Osteoblast (primary cell): ENCODE measurements at places on chromosomes 1 and 21. TPM values are rescaled to one million over a fixed set of nuclear protein-coding genes. Genes with fewer than 3 reads are reported as not detected.

The LMX1A gene
- total RNA-seq, result not detected in 2 replicates

- no peaks in the 10 kb centered on the region for H3K36me3 ChIP-seq
- H3K4me1 ChIP-seq, result peaks cover 27% of the 10 kb centered on the region
- peak; percentile 89 for DNase-seq
Measured at GRCh38 chr1:205598841-205599668, 32.8 kb downstream of the ELK4 start.

DNA sequence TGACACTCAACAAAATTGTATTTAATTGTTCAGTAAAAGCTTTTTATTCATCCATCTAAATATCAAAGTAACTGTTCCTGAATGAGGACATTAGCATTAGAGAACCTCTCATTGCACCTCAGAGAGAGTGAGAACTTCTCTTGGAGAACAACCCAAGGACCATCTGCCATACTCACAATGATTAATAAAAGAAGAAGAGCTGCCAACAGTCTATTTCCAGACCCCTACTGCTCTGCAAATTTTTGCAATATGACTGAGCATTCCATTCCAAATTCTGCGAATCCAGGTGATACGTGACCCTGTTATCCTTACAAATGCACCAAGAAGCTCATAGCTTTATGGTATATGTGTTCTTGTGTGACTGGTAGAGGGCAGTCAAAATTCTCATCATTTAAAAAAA lies 422.5 kb downstream of the NEGR1 start:
- peaks cover 9% of the 10 kb centered on the region for H3K4me1 ChIP-seq
- no peak overlapping the region for H3K27ac ChIP-seq
- DNase-seq, result no peak
- no peaks in the 10 kb centered on the region for H3K27me3 ChIP-seq
- H3K36me3 ChIP-seq, result no peaks in the 10 kb centered on the region
- H3K4me3 ChIP-seq, result no peak overlapping the region

The FAM3B gene
- not detected in 2 replicates for total RNA-seq

The CD48 gene
- total RNA-seq, result under 0.01 TPM in 1 of 2 replicates, not detected in the other

- H3K27ac ChIP-seq, result peak overlapping the region; percentile 75
- peaks cover 12% of the 10 kb centered on the region for H3K4me1 ChIP-seq
- no peaks in the 10 kb centered on the region for H3K36me3 ChIP-seq
- H3K27me3 ChIP-seq, result no peaks in the 10 kb centered on the region
Measured at GRCh38 chr1:58432851-58433668, 113.5 kb downstream of the OMA1 start.

DNA sequence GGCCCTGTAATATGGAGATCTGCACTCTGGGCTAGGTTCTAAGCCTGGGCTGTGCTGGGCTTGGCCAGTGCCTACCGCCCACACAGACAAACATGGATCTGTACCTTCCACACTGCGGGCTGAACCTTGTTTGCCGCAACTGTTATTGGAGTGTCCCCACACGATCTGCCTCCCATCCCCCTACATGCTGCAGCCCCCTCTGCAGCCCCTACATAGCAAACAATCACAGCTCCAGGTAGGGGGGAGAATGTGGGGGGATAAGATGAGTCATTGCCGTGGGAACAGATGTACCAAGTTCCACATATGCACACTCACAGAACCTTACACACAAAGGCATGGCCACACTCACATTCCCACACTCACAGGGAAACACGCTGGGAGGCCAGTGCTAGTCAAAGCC lies 2.1 kb upstream of the HCRTR1 start:
- no peaks in the 10 kb centered on the region for H3K27me3 ChIP-seq
- no peak for DNase-seq
- no peak overlapping the region for H3K4me3 ChIP-seq
- H3K4me1 ChIP-seq, result no peaks in the 10 kb centered on the region

DNA sequence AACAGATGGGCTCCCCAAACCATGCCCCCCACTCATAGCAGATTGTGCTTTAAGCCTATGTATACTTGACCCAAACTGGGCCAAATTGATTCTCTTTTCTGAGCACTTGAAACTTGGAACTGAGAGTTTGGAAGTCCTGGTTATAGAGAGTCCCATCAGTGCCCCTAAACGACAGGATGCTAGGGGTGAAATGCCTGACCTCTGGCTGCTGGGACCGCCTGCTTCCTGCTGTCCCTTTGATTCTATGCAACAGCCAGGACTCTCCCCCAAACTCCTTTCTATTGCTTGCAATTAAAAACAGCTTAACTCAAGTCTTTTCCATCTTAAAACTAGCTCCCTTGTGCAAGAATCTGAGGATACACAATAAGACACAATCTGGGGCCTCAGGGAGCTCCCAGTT lies 4.7 kb downstream of the C1orf210 start:
- H3K27me3 ChIP-seq, result peaks cover 2% of the 10 kb centered on the region
- H3K4me3 ChIP-seq, result no peak overlapping the region
- no peaks in the 10 kb centered on the region for H3K36me3 ChIP-seq
- no peak for DNase-seq

The RGS1 gene
- total RNA-seq, result not detected in 2 replicates

DNA sequence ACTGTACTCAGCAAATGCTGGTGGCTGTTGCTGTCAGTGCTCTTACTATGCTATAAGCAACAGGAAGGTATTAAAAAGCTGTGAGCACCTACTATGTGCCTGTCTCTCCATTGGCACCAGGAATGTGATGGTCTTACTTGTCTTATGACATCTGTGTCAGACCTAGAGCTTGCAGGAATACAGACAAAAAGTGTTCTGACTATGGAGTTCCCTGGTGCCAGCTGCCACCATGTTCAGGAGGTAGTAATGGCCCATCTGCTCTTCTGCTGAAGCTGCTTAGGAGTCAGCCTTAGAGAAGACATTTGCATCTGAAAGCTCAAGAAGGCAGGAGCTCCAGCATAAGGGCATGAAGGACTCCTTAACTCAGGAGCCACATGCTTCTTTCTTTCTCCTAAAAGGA lies 52.3 kb downstream of the MAB21L3 start:
- H3K27ac ChIP-seq, result no peak overlapping the region
- H3K36me3 ChIP-seq, result no peaks in the 10 kb centered on the region
- peaks cover 13% of the 10 kb centered on the region for H3K27me3 ChIP-seq
- H3K4me3 ChIP-seq, result no peak overlapping the region

The NBL1 gene
- total RNA-seq, result 88.7 and 114 TPM in 2 replicates

The ANGPTL3 gene
- total RNA-seq, result under 0.01 TPM in 1 of 2 replicates, not detected in the other

The TPM3 gene
- total RNA-seq, result 299 and 306 TPM in 2 replicates

The PBX1 gene
- total RNA-seq, result 10.1 and 15.3 TPM in 2 replicates

- DNase-seq, result no peak
- no peak overlapping the region for H3K4me3 ChIP-seq
- H3K27ac ChIP-seq, result no peak overlapping the region
- no peaks in the 10 kb centered on the region for H3K4me1 ChIP-seq
Measured at GRCh38 chr1:176434234-176434633, 28.7 kb upstream of the PAPPA2 start.

GRCh38 chr1:63126104-63126503 lies 196.3 kb upstream of the FOXD3 start:
- H3K27ac ChIP-seq, result no peak overlapping the region
- DNase-seq, result no peak
- no peak overlapping the region for H3K4me3 ChIP-seq

The RLF gene
- 26.2 and 29.7 TPM in 2 replicates for total RNA-seq

DNA sequence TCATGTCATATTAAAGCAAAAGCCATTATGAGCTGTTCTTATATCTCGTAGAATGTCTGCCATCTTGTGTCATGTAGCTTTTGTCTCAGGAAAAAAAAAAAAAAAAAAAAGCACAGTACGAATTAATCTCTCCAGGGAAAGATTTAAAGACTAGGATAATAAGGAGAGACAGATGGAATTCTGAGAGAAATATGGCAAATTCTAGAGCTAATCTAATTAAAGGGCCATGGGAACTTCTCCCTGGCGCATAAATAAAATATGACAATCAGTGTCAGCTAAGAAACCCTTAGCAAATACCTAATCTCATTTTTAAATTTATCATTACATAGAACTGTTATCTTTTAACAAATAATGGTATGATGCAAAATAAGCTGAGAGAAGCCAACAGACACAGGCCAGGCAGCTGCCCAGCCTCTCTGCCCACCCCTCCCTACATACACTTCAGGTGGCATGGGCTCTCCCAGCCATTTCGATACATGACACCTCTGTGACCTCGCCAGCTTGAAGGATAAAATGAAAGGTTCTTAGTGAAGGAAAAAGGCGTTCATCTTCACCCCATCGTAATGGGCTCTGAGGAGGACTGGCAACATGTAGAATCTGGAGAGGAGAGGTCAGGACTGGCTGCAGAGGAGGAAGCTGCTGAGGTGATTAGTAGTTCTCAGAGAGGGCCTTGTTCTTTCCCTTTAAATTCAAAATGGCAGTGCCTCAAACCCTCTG lies 39.8 kb downstream of the DISC1 start:
- no peak overlapping the region for H3K27ac ChIP-seq
- no peaks in the 10 kb centered on the region for H3K27me3 ChIP-seq
- no peaks in the 10 kb centered on the region for H3K36me3 ChIP-seq
- H3K4me1 ChIP-seq, result no peaks in the 10 kb centered on the region
- DNase-seq, result peak; percentile 34
- H3K4me3 ChIP-seq, result no peak overlapping the region
